ENCODE measurements at places on chromosomes 6 and 20.
A peak's percentile ranks its signal among the peaks of the same experiment; 100 is the strongest.

DNA sequence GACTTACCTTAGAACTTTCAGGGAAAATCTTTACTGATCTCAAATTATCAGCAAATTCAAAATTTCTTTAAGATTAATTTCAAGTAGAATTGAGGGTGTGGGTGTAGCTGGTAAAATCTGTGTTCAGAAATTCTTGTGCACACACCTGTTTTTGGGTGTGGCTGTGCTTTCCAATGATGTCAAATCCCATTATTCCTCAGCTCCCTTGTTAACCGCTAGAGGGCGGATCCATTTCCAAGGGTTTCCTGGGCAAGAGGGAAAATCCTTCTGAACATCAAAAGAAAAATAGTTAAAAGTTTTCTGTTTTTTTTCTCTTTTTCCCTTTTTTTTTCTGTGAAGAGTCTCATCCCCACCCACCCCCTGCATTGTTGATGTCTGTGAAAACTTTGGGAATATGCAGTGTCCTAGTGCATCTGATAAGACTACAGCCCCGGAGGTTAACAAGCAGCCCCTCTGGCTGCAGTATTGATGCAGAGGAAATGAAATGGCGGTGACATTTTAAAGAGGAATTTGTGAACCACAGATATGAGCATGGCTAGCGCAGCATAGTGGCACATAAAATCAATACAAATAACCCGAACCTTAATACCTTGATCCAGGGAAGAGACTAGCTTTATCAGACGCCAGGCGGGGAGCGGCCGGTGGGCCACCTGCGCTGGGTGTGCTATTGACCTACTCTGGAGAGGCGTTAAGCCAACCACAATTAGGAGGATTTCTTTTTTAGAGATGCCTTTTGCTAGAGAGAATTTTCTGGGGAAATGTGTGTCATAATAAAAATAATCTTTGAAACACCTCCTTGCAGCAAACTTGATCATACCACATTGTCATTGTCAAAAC is 130.9 kb downstream of the FOXA2 start:
- peak; percentile 2 for DNase-seq

- no peak for DNase-seq
Measured at GRCh38 chr20:25421102-25421501, 13.6 kb downstream of the GINS1 start.

GRCh38 chr6:142841915-142842314 is 103.1 kb downstream of the HIVEP2 start:
- no peak for DNase-seq

GRCh38 chr6:25035512-25036435 is 100.0 kb upstream of the RIPOR2 start:
- no peak for DNase-seq

GRCh38 chr6:82691997-82692396 is 328.4 kb downstream of the TPBG start:
- no peak for DNase-seq

DNA sequence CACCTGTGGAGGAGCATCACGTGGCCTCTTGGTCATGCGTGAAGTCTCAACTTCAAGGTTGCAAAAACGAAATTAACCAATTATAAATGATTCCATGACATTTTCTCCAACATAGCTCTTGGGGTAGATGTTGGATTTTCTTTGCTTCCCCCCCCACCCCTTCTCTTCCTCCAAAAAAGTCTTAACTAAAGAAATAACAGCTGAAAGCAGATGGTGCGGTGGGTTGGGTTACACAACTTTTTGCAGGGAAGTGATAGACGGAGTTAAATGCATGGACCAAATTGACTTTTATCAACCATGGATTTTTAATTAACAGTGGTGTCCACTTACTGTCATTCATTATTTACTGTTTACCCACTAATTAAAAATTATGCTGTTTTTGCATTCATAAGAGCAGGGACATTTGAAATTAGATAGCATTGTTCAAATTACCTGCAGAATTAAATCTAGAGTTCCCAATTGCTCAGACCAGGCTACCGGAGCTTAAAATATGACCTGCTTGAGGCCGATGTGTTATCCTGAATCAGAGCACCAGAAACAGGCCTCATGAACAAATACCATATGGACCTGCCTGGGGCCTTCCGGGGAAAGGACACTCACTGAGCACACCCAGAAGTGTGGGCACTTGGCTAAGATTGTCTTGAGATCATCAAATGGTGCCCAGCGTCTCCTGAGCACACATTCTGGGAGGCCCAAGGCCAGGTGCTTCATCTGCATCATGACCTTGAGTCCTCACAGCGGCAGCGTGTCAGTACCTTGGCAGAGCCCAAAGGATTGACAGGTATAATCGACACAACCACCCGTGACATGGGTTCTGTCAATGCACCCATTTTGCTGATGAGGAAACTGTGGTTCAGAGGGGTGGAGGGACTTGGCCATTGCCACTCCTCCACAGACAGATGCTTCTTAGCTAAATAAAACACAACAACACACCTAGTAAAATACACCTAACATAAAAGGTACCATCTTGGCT is 41.5 kb downstream of the APCDD1L start:
- DNase-seq = peak; percentile 19

GRCh38 chr6:5610640-5611039 is 349.3 kb downstream of the FARS2 start:
- DNase-seq = no peak

- no peak for DNase-seq
Measured at GRCh38 chr6:128174724-128175123, 273.9 kb upstream of the THEMIS start.

DNA sequence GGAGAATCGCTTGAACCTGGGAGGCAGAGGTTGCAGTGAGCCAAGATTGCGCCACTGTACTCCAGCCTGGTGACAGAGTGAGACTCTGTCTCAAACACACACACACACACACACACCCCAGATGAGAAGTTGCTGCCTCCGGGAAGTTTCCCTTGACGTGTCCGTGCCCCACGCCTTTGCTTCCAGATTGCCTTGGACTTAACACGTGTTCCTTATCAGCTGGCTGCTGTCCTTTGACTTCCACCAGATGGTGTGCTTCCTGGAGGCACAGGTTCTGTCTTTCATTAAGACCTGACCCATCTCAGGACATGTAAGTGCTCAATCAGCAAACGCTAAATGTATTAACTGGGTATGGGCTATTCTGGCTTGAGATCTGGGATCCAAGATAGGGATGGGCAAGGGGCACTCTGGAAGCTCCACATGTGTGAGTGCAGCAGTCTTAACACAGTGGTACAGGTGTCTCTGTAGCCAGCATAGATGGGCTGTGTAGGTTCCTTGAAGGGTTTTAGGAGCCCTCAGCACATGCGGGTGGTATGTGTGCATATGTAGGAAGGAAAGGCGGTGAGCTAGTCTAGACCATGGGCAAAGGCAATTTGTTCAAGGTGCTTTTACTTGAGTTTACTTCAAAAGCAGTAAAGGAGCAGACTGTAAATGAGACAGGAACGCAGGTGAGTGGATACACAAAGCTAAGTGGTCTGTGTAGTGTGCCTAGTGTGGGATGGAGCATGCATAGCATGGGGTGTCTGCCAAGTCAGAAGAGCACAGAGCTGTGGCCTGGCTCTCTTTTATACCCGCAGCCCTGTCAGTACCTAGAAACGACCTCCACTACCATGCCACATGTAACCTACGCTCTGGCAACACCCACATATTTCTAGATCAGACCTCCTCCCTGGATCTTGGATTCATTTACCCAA is 11.6 kb downstream of the PIGT start:
- no peak for DNase-seq

DNA sequence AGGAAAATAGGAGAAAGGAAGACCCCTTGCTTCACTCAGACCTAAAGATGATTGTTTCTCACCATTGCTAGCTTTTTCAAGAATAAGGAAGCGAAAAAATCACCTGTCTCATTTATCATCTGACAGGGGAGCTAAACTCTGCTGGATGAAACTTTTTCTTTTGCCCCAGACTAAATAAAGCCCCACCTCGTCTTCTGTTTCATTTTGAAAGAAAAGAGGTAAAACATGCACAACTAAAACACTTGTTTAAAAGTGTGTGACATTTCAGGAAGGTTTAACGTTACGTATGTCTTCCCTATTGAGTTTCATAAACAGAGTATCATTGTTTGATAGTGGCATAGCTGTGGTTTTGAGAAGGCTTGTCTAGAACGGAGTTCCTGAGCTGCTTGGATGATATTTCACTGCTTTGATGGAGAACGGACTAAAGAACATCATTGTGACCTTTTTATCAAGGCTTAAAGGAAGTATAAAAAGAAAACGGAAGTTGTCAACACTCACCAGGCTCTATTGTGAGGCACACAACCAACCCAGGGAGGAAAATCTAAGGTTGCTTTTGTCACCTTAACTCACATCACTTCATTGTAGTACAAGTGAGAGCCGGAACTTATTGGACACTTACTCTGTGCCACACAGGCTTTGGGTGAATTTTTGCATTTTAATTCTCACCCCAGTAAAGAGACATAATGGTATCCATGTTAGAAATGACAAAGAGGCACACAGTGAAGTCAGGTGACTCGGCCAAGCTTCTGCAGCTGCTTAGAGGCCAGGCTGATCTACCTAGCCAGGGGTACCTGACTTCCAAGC is 29.5 kb downstream of the TSHZ2 start:
- no peak for DNase-seq

GRCh38 chr20:36848078-36848660 is 27.8 kb upstream of the TLDC2 start:
- no peak for DNase-seq

- no peak for DNase-seq
Measured at GRCh38 chr20:25549172-25549773, 36.1 kb downstream of the NINL start.

DNA sequence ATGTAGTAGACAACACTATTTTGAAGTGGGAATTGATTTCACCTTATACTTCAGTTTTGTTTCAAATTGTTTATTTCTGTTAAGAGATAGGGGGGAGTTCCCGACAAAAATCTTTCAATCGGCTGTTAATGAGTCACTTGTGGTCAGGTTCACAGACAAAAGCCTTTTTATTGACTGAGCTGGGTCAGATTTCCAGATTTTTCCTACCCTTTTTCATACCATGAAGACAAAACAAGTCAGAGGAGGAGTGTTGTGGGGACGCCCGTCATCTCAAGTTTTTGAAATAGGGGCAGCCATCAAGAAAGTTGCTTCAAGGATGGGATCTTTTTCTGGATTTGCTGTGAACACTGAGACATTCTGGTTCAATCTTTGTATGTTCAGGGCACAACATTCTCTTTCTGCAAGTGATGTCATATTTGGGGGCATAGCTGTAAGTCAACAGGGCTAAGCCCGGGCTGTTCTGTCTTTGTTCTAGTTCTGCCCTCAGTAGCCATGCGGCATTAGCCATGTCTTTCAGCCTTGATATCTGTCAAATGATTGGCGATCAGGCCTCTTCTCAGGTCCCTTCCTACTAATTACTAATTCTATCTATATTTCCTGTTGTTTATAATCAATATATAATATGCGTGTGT is 496.0 kb upstream of the MARCKS start:
- no peak for DNase-seq

DNA sequence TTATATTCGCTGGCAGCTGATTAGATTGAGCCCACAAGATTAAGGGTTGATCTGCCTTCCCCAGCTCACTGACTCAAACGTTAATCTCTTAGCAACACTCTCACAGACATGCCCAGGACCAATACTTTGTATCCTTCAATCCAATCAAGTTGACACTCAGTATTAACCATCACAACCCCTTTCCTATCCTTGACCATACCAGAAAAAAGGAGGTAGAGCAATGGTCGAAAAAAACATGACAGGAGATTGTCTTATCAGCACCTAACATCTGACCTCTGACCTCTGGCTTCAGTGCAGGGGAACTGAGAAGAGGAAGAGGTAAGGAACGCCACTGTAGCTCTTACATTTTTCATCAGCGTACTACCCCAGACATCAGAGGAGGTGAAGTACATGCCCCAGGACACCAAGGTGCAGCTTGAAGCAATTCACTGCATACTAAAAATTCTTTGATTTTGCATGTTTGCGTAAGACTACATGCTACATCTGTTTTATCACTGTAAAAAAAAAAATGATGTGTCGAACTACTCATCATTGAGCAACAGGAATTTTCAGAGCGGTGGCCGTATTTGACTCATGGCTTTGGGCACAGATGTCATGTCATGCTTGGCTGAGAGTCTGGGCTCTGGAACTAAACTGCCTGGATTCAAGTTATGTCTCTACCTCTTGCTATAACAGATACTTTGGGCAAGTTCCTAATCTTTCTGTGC is 188.0 kb upstream of the TAB2 start:
- no peak for DNase-seq

GRCh38 chr6:3162067-3162497 is 4.7 kb upstream of the TUBB2A start:
- DNase-seq = no peak

DNA sequence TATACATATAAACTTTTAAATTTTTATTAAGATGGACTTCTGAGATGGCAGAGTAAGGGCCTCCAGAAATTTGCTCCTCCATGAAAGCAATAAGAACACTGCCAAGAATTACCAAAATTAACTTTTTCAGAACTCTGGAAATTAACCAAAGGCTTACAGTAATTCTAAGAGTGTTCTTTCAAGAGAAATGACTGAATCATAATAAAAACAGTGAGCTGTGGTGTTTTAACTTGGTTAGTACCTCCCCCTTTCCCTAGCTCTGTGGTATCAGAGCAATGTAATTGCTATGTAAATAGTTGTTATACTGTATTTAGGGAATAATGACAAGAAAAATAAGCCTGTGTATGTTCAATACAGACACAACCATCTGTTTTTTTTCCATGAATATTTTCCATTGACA is 19.0 kb downstream of the HECA start:
- no peak for DNase-seq

- DNase-seq = peak; percentile 50
Measured at GRCh38 chr6:32415521-32416019, 8.6 kb upstream of the BTNL2 start.

GRCh38 chr6:38191418-38191817 is 371.9 kb downstream of the ZFAND3 start:
- DNase-seq = no peak

GRCh38 chr6:19753826-19754225 is 83.3 kb upstream of the ID4 start:
- DNase-seq = peak; percentile 96

- peak; percentile 40 for DNase-seq
Measured at GRCh38 chr20:1301031-1301529, 27.9 kb downstream of the SDCBP2 start.

GRCh38 chr6:36210182-36210581 is 13.6 kb downstream of the BRPF3 start:
- no peak for DNase-seq

- DNase-seq = no peak
Measured at GRCh38 chr6:163183806-163184205, 230.7 kb upstream of the QKI start.
